ENCODE measurements at places on chromosomes 2 and 18.

DNA sequence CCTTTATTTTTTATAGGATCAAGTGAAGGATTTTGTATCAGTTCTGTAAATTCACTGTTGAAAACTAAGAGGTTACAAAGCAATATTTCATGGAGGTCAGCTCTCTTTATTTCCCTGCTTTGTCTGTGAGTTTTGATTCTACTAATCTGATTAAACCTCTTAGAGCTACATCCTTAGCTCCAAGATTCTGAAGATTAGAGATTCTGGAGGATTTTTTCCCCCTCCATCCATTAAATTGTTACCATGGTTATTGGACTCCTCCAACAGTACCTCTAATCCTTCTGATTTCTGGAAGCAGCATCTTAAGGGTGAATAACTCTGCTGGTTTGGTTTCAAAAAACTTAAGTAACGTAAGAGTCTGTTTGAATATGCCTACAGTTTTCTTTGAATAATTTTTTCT is 110.0 kb downstream of the TANC1 start:
- DNase-seq, result no peak

DNA sequence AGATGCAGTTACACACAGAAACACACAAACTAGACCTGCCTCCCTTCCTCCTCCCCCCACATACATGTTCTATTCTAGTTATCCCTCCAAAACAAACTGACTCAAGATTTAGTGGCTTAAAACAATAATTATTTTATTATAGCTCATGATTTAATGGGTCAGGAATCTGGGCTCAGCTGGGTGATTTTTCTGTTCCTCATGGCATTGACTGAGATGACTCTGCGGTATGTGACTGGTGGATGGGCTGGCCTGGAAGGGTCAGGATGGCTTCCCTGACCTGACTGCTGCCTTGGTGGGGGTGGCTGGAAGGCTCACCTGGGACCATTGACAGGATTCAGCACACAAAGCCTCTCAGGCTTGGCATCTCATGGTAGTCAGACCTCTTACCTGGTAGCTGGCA is 33.7 kb upstream of the NTSR2 start:
- no peak for DNase-seq

DNA sequence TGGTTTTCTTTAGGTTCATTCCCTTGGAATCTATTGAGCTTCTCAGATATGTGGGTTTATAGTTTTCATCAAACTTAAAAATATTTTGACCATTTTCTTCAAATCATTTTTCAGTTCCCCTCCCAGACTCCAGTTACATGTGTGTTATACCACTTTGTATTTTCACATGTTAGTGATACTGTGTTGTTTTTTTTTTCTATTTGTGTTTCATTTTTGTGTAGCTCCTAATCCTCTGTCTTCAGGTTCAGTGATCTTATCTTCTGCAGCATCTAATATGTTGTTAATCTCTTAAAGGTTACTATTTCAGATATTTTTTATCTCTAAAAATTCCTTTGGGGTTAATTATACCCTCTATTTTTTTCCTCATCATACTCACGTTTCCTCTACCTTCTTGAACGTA is 51.2 kb downstream of the STRADB start:
- no peak for DNase-seq

- DNase-seq, result no peak
Observed at GRCh38 chr2:83058683-83059082, 1400.4 kb downstream of the SUCLG1 start.

- DNase-seq, result no peak
Observed at GRCh38 chr2:111069722-111070121, 51.0 kb upstream of the BCL2L11 start.

GRCh38 chr2:156356014-156356754 is 23.7 kb upstream of the NR4A2 start:
- DNase-seq, result no peak

- no peak for DNase-seq
Observed at GRCh38 chr18:52914148-52914547, 574.2 kb downstream of the DCC start.

DNA sequence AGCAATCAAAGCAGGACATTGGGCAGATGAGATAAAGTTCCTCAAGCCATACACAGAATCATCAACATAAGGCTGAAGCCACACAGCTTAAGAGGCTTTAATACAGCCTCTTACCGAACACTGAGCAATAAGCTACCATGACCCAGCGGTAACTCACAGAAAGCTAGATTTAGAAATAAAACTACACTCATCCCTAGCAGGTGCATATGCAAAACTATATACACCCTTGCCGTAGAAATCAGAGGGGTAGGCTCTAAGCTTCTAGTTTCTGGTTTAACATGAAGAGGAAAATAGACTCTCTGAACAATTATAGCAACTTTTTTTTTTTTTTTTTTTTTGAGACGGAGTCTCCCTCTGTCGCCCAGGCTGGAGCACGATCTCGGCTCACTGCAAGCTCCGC is 428.8 kb upstream of the FIGN start:
- DNase-seq, result no peak

DNA sequence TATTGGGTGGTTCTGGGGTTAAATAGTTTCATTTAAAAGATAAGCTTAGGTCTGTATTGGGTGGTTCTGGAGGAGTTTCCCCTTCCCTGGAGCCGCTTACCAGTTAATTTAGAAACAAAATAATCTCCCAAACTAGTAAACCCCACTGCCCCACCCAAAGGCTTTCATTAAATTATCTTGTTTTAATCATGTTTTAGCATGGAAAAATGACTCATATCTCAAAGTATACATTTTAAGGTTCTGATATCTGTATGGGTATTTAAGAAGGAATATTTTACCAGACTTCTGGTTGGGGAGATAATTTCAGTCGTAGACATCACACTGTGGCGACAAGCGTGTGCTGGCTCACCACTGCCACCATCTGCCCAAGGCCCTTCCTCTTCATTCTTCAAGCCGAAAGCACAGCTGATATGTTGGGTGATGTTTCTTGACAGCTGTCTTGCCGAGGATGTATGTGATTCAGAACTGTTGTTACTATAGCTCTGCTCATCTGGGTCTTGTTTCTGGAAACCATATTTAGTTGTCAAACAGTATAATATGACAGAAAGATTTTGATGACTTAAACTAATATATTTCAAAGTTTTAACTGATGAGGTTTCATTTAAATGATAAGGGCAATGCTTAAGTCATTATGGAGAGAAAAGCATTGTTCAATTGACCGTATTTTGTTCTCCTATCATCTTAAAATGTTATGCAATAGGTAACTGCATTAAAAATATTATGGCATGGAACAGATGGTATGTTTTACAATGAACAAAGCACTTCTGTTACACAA is 5.1 kb downstream of the FIGLA start:
- DNase-seq, result no peak

- DNase-seq, result no peak
Observed at GRCh38 chr18:12821408-12821807, 62.6 kb downstream of the PTPN2 start.
